ENCODE measurements at places on chromosomes 11 and 22.
A peak's percentile ranks its signal among the peaks of the same experiment; 100 is the strongest.

DNA sequence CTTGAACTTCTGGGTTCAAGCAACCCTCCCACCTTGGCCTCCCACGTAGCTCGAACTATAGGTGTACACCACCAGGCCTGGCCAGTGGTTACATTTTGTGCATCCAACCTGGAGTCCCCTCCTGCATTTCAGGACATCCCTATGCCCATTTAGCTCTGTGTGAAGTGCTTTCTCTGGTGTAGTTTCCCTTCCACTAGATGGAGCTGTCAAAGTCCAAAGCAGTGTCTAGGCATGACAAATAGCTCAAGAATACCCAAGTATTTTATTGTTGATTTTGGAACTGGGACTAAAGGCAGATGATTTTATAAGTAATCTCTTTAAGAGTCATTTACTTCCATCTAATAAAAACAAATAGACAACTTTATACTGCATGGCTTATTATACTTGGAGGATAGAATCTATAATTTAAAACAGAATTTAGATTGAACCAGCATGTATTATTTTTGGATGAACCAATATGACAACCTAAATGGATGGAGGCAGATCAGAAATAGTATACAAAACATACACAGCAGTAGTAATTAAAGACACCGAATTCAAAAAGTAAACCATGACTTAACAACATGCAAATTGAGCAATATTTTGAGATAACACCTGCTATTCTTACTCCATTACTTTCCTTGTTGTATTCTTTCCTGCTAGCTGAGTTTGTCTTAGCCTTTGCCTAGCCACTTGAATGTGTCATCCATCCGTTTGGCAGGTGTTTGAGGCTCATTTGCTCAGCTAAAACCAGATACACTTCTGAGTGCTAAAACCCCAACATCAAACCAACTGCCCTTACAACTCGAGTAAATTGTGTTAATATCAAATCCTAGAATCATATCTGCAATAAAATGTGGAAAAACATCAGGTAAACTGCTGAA is 37.7 kb downstream of the EIF4ENIF1 start:
- no peak for DNase-seq

DNA sequence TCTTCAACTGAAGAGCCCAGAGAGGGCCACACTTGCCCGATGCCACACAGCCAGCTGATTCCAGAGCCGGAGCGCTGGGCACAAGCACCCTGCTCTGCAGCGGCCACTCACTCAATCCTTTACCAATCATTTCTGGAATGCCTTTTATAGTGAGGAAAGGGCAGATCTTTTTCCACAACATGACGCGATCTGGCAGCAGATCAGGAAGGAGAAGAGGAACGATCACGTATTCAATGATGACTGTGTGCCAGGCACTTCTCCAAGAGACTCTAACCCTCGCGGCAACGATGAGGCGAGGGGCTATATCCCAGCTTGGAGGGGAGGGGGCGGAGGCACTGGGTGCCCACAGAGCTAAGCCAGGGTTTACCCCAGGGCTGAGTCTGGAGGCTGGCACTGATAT is 56.3 kb upstream of the TCF20 start:
- no peak for DNase-seq

GRCh38 chr22:17808693-17809403 is 34.6 kb upstream of the BID start:
- DNase-seq = no peak

DNA sequence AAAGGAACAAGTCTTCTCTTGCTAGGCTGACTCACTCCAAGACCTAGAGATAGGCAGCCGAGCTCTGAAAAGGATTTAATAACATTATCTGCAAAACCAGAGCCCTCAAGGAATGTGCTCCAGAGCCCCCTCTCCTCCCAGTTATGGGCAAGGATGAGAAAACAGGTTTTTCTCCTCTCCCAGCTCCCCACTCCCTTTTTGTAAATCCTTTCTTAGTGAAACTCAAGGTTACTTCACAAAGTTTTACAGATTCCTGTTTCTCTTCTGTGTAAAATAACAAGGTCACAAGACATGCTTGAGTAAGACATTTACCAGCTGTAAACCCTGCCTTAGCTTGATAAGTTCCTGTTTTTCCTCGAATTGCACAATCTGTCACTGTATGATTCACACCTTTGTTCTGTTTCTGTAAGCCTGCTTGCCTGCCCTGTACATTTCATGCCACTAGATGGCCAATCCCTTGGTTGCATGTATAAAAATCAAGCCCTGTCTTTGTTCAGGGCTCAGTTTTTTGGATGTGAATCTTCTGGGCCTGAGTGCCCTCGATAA is 489.4 kb downstream of the KCNA4 start:
- no peak for DNase-seq

DNA sequence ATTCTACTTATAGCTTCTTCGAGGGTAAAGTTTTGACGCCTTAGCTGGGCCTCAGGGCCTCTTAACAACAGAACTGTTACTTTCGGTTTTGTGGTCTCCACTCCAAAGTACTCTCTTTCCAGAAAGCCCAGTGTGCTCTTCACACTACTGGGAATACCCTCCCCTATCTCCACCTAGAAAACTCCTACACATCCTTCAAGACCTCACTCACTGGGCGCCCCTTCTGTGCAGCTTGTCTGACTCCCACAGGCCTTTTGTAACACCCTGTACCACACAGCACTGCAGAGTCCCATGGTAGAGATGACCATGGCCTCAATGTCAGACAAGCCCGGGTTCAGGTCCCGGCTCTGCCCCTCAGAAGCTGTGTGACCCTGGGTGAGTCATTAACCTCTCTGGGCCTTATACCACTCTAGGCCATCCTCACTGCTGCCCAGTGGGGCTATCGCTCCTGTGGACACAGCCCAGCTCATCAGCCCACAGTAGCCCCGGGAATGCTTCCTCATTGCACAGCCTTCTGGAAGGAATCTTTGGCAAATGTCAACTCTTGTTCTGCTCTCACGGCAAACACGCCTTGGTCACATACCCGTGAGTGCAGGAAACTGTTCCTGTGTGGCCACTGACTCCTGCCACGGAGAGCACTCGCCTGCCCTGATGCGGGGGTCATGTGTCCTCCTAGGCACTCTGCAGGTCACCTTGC is 51.4 kb downstream of the SHISAL1 start:
- DNase-seq = no peak

DNA sequence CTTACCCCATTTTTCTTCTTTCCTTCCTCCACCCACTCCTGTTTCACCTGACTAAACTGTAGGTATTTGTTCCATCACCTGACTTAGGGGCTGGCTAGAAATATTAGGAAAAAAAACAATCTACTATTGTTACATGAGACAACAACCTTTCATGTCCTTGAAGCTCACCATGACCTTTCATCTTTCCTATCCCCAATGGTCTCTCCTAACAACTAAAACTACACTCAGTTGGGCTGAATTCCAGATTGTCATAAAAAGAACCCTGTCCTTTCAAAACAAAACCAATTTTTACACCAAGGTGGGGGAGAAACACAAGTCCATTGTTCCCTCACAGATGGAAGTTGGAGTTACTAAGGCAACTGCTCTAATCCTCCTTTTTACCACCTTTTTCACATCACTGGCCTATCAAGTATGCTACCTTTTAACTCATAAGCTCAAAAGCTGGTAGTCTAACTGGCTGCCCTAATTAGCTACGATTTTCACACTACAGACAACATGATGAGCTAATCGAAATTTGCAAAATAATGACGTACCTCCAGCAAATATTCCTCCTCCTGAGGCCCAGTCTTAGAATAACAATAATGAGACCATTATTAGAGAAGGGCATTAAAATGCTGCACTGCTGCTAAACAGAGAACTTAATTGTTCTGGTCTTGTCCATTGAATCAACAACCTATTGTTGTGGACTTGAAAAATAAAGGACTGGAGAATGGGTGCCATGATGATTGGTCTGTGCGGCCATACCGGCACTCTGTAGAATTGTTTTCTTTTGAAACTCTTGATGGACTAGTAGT is 46.5 kb upstream of the SOX6 start:
- DNase-seq = no peak

DNA sequence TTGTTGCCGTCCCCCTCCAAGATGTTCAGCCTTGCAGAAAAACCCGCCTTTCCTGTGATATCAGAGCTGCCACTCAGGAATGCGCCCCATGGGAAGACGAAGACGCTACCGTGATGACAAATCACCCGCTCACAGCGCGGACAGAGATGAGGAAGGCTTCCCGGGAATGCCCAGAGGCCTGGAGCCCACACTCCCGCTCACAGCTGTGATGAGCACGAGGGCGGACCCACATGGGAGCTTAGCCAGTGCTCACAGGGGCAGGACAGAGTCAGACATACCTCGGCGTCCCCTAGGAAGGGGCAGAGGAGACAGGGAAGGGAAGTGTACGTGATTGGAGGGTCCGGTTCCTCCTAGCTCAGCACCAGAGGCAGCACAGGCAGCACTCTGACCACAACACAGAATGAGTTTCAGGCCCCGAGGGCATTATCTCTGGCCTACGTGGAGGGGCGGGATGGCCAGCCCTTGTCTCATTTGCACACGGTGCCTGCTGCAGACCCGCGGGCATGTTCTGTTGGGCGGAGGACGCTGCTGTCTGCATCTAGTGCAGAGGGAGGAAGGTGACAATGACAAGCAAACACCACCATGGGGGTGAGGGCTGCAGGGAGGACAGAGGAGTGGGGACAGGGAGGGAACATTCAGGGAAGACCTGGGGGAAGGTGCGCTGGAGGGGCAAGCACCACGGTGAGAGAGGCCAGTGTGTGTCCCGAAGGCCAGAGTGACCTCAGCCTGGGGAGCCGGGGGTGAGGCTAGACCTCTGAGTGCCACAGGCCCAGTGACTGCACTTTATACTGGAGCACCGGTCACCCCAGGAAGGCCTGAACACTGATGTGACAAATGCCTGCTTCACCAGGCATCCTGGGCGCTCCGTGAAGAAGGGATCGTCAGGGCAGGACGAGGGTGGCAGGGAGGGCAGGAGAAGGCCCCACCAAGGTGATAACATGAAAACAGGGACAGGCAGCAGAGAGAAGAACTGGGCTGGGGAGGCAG is 79.6 kb downstream of the CELSR1 start:
- DNase-seq = no peak

DNA sequence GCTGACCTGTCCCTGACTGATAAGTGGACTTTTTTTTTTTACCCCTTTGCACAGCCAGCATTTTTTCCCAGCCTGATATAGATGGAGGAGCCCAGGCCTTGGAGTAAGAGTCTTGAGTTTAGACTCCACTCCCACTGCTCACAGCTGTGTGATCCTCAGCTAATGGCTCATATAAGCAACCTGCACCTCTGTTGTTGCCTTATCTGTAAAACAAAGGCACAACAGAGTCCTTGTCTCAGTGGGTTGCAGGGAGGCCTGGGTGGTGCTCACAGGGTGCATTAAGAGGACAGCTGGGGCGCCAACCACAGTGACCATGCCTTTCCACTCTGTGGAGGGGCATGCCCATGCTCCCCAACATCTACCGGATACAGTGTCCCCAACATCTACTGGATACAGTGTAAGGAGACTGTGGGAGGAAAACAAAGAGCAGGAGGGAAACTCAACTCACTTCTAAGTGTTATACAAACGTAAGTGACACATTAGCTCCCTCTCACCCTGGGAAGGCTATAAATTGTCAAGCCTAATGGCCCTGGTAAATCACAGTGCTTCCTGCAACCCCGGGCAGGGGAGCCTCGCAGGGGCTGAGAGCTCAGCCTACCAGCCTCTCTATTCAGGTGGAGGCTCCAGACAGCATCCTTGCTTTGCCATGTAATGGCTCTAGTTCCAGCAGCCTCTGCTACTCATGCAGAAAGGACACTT is 109.5 kb downstream of the TENM4 start:
- DNase-seq = peak; percentile 9

Data from NCI-H2227 treated with DMSO at 0.1 percent for 48 hours (cell line).